ENCODE measurements at places on chromosomes 13 and 19.
A peak's percentile ranks its signal among the peaks of the same experiment; 100 is the strongest.

DNA sequence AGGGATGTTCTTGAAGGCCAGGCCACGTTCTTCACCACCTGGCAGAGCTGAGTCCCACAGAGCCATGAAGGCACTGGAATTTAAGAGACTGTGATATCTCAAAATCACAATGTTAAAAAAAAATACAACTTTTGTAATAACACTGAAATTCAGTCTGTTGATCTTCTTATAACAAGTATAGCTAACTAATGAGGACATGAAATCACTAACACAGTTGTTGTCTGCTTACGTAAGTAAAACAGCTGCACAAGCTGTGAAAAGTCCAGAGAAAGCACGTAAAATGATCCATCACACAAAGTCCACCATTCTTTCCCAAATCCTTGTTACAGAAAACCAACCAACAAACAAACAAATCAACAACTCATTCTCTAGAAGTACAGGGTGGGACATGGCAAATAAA is 32.9 kb downstream of the FLT3 start:
- H3K4me3 ChIP-seq, result no peak overlapping the region
- no peak for DNase-seq
- no peak overlapping the region for H3K27ac ChIP-seq
- H3K36me3 ChIP-seq, result no peaks in the 10 kb centered on the region
- no peaks in the 10 kb centered on the region for H3K27me3 ChIP-seq
- no peaks in the 10 kb centered on the region for H3K4me1 ChIP-seq

DNA sequence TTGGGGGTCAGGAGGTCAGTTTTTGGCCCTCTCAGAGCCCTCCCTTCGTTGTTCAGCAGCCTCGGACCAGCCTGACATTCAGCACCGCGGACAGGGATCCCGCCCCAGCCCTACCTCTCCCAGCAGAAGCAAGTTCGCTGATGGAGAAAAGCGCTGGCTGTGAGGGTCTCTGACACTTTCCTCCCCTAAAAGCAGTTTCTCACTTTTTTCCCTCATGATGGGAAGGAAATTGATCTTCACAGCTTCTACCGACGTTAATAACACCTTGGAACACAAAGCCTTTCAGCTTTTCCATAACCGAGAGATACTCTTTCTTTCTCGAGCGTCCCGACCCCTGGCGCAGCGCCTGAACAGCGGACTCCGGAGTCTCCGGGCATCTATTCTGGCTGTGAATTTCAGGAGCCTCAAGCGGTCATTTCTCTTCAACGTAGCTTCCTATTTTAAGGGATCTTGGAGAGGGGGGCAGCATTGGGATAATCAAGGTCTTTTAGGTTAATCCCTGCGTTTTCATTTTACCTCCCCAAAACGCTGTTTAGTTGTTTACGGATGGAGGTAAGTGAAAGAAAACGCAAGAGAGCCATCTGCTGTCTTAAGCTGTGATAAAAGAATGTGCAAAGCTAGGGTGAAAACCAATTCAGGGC is 467.2 kb downstream of the ITGBL1 start:
- no peak overlapping the region for H3K4me3 ChIP-seq
- H3K4me1 ChIP-seq, result peaks cover 4% of the 10 kb centered on the region
- no peaks in the 10 kb centered on the region for H3K36me3 ChIP-seq
- H3K27ac ChIP-seq, result no peak overlapping the region
- peaks cover 36% of the 10 kb centered on the region for H3K27me3 ChIP-seq

DNA sequence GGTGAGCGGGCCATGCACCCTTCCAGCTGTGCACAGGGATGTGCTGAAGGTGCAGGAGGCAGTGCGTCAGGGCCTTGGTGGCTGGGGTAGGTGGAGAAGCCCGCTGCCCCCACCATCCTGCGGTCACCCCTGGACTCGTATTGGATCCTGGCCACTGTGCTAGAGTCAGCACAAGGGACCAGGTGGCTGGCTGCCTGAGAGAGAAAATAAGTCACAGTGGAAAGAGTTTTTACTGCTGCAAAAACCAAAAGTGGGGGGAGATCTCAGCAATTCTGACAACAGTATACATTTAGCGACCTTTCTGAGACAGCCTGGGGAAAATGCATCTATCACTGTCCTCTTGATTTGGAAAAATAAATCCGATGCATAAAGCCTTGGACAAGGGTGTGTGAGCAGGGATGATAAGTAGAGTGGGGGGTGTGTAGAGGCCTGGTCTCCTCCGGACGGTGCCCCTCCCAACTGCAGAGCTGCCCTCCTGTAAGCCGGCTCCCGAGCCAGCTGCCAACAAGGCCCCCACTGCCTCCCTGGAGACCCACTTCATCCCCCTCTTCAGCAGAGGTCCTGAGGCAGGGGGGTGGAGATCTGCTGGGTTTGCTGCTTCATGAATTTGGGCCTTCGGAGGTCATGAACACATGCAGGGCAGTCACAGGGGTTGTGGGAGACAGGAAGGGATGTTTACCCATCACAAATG is 84.2 kb downstream of the SLC7A1 start:
- H3K36me3 ChIP-seq, result peaks cover 46% of the 10 kb centered on the region
- H3K4me3 ChIP-seq, result no peak overlapping the region
- DNase-seq, result no peak
- H3K27me3 ChIP-seq, result no peaks in the 10 kb centered on the region
- peaks cover 36% of the 10 kb centered on the region for H3K4me1 ChIP-seq

DNA sequence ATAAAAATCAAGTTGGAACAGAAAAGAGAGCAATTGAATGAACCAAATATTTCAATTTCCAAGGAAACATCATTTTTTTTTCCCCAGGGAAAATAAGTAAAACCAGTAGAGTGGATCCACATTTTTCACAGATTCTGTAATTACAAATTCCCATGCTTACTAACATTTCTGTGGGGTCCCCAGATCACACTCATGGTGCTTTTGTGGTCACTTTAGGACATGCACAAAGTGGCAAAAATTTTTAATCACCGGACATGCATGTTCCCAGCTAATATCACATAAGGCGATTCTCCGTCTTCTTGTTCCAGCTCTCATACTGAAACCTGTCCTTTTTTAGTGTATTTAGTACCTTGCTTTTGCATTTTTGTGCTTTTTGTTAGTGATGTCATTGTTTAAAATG is 748.2 kb upstream of the SLITRK1 start:
- H3K4me1 ChIP-seq, result no peaks in the 10 kb centered on the region
- H3K27me3 ChIP-seq, result no peaks in the 10 kb centered on the region
- no peaks in the 10 kb centered on the region for H3K36me3 ChIP-seq
- H3K4me3 ChIP-seq, result no peak overlapping the region

GRCh38 chr13:110242615-110243014 is 64.3 kb downstream of the COL4A1 start:
- peaks cover 22% of the 10 kb centered on the region for H3K36me3 ChIP-seq
- H3K4me1 ChIP-seq, result peaks cover 8% of the 10 kb centered on the region
- no peak for DNase-seq
- H3K27me3 ChIP-seq, result no peaks in the 10 kb centered on the region
- no peak overlapping the region for H3K4me3 ChIP-seq

DNA sequence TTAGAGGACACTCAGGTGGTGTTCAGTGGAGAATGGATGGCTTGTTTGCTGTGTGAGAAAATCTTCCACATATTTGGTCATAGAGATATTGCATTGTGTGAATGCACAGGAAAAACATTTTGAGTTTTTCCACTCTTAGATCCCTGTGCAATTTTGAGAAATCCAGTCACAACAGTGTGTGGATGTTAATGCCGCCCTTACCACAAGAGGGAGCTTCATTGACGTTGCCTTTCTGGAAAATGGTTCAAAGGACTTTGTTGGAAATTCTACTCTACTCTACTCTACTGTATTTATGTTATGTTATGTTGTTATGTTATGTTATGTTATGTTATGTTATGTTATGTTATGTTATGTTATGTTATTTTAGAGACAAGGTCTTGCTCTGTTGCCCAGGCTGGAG is 13.4 kb downstream of the ZNF20 start:
- H3K4me3 ChIP-seq, result no peak overlapping the region
- no peaks in the 10 kb centered on the region for H3K4me1 ChIP-seq
- no peak overlapping the region for H3K27ac ChIP-seq

DNA sequence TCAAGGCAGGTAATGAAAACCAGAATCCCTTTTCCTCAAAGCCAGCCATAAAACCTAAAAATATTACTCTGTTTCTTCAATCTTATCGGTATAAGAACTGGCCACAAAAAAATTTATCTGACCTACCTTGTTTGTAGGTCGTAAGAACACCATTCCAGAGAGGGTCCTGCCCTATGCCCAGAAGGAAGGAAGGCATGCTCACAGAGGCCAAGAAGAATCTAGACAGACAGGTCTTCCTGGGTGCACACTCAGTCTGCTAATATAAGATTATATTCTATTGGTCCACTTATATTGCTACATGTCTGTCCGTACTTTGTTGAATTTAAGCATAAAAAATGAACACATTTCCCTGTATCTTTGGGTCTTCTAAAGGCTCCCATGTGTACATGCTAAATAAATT is 2136.1 kb upstream of the PCDH20 start:
- no peaks in the 10 kb centered on the region for H3K36me3 ChIP-seq
- H3K4me3 ChIP-seq, result no peak overlapping the region
- H3K4me1 ChIP-seq, result no peaks in the 10 kb centered on the region
- H3K27ac ChIP-seq, result peak overlapping the region; percentile 71
- H3K27me3 ChIP-seq, result no peaks in the 10 kb centered on the region

DNA sequence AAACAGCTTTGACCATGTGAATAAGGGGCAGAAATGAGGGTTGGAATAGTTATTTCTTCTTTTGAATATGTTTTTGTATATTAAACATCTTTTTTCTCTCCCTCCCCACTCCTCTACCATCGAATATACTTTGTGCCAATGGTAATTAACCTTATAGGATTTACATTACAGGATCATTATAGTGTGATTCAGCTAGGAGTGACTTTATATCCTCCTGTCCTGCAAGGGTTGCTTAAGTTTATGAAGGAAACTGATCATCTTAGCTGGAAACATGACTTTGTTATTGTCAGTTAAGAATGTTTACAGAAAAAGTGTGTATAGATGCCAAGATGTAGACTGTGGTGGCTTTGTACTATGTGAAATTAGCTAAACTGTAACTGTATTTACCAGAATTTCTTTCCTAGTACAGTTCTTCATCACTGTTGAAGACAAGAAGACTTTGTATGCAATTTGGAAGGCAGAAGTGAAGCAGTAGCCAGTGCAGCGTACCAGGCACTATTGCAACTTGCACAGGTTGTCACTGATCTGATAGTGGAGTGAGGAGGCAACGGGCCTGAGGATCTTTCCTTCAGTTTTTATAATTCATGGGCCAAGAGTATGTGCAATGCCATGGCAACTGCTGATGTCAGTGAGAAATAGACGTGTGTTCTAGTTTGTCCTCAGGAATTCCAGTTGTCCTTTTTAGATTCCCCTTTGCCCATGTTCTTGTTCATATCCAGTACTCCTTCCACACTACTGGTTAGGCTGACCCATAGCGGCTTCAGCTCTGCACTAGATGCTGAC is 8.2 kb upstream of the PAN3 start:
- H3K27ac ChIP-seq, result no peak overlapping the region
- no peak for DNase-seq
- H3K36me3 ChIP-seq, result no peaks in the 10 kb centered on the region
- no peak overlapping the region for H3K4me3 ChIP-seq
- no peaks in the 10 kb centered on the region for H3K27me3 ChIP-seq

DNA sequence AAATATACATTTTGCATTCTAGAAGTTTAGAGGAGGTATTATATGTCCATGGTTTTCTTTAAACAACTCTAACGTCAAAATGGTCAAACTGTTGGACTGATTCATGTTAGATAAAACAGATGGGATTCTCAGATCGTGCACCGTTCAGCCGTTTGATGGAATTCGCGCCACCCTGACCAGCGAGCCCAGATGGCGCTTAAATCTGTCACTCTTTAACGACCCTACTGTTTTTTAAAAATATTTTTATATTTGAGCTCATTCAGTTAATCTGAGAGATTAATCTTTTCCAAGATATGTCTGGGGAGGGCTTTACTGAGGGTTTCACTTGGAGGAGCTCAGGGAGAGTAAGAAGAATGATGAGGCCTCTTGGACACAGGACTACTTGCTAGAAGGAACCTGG is 164.4 kb downstream of the TM9SF2 start:
- no peaks in the 10 kb centered on the region for H3K4me1 ChIP-seq
- H3K27me3 ChIP-seq, result no peaks in the 10 kb centered on the region
- H3K36me3 ChIP-seq, result no peaks in the 10 kb centered on the region
- H3K27ac ChIP-seq, result no peak overlapping the region

DNA sequence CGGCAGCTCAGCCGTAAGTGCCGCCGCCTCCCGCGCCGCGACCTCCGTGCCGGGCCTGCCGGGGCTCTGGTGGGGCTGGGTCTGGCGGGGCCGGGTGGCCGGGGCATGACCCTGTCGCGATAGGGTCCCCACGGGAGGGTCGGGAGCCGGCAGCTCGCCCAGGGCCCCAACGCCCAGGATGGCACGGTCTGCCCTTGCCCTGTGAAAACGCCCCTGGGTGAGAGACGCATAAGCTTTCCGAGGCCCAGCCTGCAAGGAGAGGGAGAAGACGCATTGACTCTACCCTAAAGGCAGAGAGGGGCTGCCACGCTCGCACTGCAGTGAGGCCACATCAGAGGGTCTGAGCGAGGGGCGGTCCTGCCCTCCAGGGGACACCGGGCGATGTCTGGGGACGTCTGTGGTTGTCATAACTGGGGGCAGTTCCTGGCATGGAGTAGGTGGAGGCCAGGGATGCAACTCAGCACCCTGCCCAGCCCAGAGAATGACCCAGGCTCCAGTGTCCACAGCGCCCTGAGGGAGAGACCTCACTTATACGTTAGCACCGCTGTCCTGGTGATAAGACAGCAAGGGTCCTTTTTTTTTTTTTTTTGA is 539 bp downstream of the ZNF554 start:
- no peak overlapping the region for H3K27ac ChIP-seq
- DNase-seq, result no peak
- peaks cover 14% of the 10 kb centered on the region for H3K36me3 ChIP-seq
- peaks cover 3% of the 10 kb centered on the region for H3K4me1 ChIP-seq
- H3K27me3 ChIP-seq, result no peaks in the 10 kb centered on the region

DNA sequence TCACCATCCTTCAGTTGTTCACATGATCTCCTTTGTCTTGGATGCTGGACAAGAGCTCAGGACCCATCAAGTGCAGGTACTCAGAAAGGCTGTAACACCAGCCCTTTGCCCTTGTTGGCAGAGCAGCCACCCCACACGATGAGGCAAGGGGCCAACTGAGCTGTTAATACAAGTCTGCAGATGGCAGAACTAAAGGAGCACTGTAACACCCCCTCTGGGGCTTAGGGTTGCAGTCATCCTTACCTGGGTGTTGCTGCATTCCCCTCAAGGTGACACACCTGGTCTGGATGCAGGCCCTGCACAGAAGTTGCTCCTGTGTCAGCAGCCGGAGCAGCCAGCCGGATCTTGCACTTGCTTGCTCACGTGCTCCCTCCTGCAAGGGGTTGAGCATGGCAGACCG is 52.0 kb downstream of the STARD13 start:
- no peak overlapping the region for H3K4me3 ChIP-seq
- peaks cover 16% of the 10 kb centered on the region for H3K4me1 ChIP-seq
- peaks cover 2% of the 10 kb centered on the region for H3K36me3 ChIP-seq
- no peak for DNase-seq

GRCh38 chr13:96958286-96958891 is 35.9 kb downstream of the OXGR1 start:
- H3K4me1 ChIP-seq, result no peaks in the 10 kb centered on the region
- H3K36me3 ChIP-seq, result no peaks in the 10 kb centered on the region
- no peak overlapping the region for H3K4me3 ChIP-seq
- no peak overlapping the region for H3K27ac ChIP-seq
- DNase-seq, result peak; percentile 82

- H3K27me3 ChIP-seq, result no peaks in the 10 kb centered on the region
- peaks cover 15% of the 10 kb centered on the region for H3K4me1 ChIP-seq
- peak within 1 kb of the TSS; percentile 63 for H3K27ac ChIP-seq
- H3K4me3 ChIP-seq, result no peak within 1 kb of the TSS
Measured at GRCh38 chr13:98977568-98978265, at the start of gene DOCK9. DOCK9 (minus strand) TSS chr13:98978064; CDS start chr13:98977909, 155 bp downstream.

- H3K27ac ChIP-seq, result no peak overlapping the region
- peaks cover 11% of the 10 kb centered on the region for H3K4me1 ChIP-seq
- H3K36me3 ChIP-seq, result no peaks in the 10 kb centered on the region
- DNase-seq, result no peak
Measured at GRCh38 chr19:12913851-12914690, 5.0 kb downstream of the SYCE2 start.

All from trophoblast cell (in vitro differentiated cells and primary cell).